Activated CD4-positive, alpha-beta T cell treated with anti-CD3 and anti-CD28 coated beads for 36 hours (primary cell): ENCODE measurements at places on chromosomes 7 and 10.

DNA sequence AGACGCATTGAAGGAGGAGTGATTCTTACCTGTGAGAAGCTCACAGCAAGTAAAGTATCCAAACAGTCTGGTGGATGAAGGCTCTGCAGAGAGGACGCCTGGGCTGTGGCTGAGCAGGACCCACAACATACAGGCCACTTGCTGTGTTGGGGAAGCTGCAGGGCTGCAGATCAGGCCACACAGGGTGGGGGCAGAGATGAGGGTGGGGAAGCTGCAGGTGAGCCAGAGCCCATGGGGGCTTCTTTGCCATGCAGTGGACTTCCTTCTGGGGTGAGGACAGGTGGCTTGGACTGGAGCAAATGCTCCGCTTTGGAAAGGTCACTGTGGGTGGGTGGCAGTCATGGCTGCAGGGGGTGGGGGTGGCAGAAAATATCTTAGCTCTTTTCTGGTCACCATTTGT is 214.8 kb downstream of the GLRX3 start:
- no peak for DNase-seq

GRCh38 chr7:8286118-8286517 is 24.2 kb upstream of the ICA1 start:
- DNase-seq, result no peak

DNA sequence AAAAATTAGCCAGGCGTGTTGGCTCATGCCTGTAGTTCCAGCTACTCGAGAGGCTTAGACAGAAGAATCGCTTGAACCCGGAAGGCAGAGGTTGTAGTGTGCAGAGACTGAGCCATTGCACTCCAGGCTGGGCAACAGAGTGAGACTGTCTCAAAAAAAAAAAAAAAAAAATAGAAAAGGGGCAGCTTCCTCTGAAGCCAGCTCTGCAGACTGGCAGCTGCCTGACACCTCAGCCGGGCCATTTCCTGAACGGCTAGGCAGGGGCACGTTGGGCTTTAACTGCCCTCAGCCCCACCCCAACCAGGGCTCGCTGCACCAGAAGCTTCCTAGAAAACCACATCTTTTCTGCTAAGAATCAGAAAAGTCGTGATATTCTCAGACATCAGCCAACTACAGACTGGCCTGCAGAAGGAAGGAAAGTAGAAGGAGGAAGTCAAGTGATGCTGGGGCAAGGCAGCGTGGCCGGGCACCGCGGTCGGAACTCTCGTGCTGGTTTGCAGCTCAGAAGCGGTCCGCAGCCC is 38.0 kb downstream of the PRKAG2 start:
- peak; percentile 63 for DNase-seq

GRCh38 chr7:138417078-138417700 is 42.9 kb upstream of the TRIM24 start:
- DNase-seq, result no peak

DNA sequence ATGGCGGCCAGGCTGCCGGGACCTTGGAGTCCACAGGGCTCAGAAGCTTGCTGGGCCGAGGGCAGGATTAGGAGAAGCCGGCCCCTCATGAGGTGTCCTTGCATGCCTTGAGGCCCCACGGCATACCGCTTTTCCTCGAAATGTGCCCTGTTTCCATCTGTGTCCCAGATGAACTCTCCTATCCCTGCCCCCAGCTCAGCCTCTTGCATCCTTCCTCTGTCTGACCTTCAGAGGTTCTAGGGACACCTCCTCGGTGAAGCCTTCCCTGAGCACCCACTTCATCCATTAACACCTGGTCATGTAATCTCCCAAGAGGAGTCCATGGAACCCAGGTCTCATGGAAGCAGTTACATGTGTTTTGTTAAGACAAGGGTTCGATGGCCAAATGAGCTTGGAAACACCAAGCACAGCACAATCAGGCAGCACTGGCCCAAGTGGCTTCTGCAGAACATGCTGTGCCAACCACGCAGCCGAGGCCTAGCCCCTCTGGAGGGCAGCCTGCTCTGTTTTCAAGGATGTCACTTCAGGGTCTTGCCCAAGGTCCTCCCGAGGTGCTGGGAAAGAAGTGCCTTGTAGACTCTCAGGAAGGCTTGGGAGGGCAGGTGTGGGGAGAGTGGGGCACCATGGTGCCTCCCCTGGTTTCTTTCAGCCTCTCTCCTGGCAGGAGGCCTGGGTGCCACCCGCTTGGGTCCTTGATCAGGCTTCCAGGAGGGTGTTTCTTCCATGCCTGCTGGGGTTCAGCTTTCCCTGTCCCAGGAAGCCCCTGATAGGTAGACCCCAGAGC is 124.3 kb downstream of the NEURL1 start:
- no peak for DNase-seq
